Fibroblast of the aortic adventitia (primary cell): ENCODE measurements at places on chromosomes 7 and 10.

DNA sequence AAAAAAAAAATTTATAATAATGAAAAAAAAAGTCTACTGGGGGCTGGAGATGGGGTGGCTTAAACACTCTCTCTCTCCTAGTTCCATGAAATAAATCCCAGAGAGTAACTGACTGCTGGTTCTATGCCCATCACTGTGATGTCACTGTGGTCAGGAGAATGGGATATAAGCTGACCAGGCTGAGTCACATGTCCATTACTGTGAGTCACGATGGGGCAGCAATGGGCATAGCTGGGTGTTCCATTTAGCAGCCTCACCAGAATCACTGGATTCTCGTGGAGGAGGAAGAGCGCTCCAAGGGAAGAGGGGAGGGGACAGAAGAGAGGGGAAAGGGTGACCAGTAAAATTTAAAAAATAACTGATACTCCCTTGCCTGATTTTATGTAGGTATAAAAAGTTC lies 37.1 kb downstream of the MASTL start:
- peak; percentile 93 for DNase-seq

GRCh38 chr10:132133005-132133404 lies 53.7 kb upstream of the DPYSL4 start:
- DNase-seq, result no peak

DNA sequence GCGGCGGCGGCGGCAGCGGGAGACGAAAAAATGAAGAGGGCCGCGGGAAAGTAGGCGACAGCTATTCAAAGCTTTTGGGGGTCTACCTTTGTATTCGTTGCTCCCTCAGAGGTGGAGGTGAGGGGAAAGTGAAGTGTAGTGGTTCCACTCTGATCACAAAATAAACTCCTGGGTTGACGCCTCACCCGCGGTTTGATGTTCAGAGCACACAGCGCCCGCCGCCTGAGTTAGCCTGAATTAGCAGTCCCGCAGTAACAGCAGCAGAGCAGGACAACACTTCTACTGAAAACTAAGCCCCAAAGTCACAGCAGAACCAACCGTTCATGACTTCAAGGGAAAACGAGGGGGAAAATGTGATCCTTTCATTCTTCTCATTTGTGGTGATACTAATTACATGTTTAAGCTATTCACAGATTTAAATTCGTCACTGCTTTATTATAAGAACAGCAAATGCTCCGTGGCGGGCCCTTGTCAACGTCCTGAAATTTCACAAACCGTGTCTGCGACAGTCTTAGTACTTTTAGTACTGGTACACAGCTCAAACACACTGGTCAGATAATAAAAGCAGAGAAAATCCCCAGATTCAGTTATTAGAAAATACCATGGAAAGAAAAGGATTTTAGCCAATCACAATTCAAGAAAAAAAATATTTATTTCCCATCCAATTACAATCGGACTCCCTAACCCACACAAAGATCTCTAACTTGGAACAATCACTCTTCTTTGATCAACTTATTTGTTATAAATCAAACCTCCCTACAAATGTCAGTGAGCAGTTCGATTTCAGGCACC lies 563 bp upstream of the JMJD1C start:
- peak; percentile 65 for DNase-seq

DNA sequence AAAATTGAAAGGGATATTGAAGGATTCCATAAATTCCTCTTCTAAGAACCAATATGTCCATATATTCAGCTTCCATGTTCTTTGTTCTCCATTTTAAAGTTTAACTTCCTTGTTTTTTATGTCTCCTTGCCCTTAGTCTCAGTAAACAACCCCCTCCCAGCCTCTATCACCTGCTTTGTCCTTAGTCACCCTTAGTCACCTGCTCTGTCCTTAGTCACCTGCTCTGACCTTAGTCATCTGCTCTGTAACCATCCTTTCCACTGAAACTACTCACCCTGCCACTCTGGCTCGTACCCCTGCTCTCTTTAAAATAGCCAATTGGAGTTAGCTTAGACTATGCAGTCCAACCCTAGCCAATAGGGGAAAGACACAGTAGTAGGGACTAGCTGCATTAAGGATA lies 136.2 kb upstream of the TMEM106B start:
- no peak for DNase-seq

GRCh38 chr10:74164716-74165529 lies 13.9 kb downstream of the ADK start:
- DNase-seq, result no peak

DNA sequence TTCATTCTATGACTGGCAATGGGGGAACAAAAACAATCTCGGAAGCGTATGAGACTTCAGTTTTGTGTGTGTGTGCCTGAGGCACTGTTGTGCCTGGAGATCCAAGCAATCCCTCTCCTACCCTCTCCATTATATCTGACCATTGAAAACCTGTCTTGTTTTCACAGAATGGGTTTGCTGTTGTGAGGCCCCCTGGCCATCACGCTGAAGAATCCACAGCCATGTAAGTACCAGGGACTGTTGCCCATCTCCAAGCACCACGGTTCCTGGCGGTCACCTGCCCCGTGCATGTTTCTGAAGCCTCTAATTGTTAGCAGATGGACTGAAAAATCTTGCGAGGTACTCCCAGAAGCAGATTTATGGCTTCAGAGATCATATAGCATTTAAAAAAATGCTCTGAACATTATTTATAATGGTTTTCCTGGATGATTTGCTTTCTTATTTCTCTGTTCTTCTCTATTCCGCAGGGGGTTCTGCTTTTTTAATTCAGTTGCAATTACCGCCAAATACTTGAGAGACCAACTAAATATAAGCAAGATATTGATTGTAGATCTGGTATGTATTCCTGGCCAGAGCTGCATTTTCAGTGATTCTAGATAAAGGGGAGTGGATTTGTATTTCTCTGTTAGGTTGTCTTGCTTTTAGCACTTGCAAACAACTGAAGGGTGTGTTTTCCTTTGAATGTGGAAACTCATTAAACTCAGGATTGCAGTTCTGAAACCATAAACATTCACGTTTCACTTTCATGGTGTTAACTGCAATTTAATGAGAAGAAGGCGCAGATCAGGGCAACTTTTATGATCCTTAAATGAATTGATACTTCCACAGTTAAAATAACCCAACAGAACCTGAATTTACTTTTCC lies 288.2 kb downstream of the TWIST1 start:
- DNase-seq, result no peak

- no peak for DNase-seq
Measured at GRCh38 chr10:75244487-75245353, 9.0 kb upstream of the COMTD1 start.

GRCh38 chr7:34338961-34339526 lies 319.0 kb upstream of the NPSR1 start:
- DNase-seq, result no peak

- DNase-seq, result peak; percentile 99
Measured at GRCh38 chr10:4704034-4704545, 121.9 kb upstream of the AKR1E2 start.

GRCh38 chr10:74035303-74035702 lies 37.4 kb downstream of the VCL start:
- DNase-seq, result peak; percentile 63

DNA sequence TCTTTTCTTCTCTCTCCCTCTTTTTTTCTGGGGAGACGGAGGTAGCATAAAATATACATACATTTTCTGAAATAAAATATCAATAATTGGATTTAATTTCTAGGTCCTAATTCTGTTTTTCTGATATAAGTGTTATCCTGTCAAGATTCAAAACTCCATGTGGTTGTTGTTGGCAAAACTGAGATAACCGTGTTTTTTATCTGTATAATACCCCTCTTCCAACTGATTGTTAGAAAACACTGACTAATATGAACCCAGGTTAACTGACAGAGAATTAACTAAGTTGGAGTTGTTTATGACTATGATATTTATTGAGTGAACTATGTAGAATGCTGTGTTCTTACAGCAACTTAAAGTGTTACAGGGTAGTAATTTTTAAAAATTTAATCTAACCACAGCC lies 236.5 kb upstream of the KAT6B start:
- no peak for DNase-seq

GRCh38 chr7:24214670-24215069 lies 69.3 kb upstream of the NPY start:
- DNase-seq, result no peak

DNA sequence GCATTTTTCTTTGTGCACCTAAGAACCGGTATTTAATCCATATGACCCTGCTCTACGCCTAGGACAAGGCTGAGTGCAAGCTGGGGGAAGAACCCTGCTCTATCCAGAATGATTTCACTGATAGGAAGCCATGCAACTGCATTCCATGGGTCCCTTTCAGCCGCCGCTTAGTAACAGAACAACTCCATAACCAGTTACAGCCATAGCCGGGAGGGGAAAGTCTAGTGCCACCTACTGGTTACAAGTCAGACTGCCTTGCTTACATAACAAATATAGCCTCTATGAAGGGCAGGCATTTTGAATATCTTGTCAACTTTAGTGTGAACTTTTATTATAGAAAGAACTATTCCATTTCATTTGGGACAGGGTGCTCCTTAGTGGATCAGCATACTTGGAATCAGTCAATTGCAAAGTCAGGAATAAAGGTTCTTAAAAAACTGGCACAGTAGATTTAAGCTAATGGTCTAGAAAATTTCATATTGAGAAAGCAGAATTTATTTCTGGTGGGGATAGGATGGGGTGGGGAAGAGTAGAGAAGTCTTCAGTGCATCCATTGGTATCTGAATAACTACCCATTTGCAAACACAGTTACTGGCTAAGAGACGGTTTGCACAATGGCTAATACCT lies 521.7 kb downstream of the ADRA2A start:
- peak; percentile 71 for DNase-seq

DNA sequence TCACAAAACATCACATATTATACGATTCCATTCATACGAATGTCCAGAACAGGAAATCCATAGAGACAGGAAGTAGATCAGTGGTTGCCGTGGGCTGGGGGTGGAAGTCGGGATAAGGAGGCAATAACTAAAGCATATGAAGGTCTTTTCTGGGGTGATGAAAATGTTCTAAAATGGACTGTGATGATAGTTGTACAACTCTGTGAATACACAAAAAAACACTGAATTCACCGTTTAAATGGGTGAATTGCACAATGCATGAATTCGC lies 3.2 kb upstream of the INSIG1 start:
- DNase-seq, result no peak

DNA sequence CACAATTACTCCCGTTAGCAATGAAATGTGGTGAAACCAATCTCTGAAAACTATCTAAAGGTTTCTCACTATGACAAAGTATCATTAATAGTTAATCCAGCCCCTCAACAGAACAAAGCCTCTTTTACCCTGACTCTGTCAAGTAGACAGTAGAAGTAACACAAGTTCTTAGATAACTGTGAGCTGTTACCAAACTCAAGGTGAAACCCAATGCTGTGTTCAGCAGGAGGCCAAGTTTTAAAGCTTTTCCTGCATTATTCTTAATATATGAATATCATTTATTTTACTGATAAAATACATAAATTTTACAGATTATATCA lies 109.1 kb downstream of the SRPK2 start:
- no peak for DNase-seq

GRCh38 chr7:67663644-67664043 lies 667.0 kb downstream of the TYW1 start:
- DNase-seq, result no peak

DNA sequence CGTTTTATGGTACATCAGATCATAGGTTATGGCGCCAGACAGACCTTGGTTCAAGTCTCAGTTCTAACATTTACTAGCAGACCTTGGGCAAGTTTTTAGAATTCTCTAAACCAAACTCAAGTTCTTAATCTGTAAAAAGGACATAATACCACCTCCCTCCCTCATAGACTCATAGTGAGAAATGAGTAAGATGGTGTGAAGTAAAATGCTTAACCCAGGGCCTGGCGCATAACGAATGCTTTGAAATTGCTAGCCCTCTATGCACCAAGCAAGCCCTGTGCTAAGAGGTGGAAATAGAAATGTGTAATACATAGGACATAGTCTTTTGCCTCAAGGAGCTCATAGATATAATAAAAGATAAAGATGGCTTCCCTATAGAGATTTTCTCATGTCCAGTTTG lies 17.7 kb upstream of the SLC35B4 start:
- DNase-seq, result no peak

DNA sequence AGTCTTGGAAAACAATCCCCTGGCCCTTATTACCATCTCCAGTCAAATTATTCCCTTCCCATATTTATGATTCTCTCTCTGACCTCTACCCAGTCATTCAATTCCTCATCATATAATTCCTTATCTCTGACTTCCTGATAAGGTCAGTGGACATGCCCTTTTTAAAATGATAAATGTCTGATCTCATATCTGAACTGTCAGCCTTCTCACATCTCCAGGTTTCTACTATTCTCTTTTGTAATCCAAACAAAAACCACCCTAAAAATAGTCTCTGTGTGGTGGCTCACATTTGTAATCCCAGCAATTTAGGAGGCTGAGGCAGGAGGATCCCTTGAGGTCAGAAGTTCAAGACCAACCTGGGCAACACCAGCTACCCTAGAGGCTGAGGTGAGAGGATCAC lies 11.9 kb downstream of the GSDME start:
- no peak for DNase-seq

- no peak for DNase-seq
Measured at GRCh38 chr10:20355915-20356314, 539.7 kb downstream of the PLXDC2 start.

- DNase-seq, result peak; percentile 89
Measured at GRCh38 chr10:100267239-100268104, at the start of gene CWF19L1. TSS of gene CWF19L1 (minus strand) at chr10:100267638. CDS start at chr10:100267593, 45 bp downstream.

- peak; percentile 34 for DNase-seq
Measured at GRCh38 chr10:77390481-77390891, 247.1 kb downstream of the KCNMA1 start.

- no peak for DNase-seq
Measured at GRCh38 chr10:114920459-114920858, 17.5 kb upstream of the TRUB1 start.

- DNase-seq, result peak; percentile 97
Measured at GRCh38 chr10:62048919-62049623, 147.6 kb downstream of the ARID5B start.

DNA sequence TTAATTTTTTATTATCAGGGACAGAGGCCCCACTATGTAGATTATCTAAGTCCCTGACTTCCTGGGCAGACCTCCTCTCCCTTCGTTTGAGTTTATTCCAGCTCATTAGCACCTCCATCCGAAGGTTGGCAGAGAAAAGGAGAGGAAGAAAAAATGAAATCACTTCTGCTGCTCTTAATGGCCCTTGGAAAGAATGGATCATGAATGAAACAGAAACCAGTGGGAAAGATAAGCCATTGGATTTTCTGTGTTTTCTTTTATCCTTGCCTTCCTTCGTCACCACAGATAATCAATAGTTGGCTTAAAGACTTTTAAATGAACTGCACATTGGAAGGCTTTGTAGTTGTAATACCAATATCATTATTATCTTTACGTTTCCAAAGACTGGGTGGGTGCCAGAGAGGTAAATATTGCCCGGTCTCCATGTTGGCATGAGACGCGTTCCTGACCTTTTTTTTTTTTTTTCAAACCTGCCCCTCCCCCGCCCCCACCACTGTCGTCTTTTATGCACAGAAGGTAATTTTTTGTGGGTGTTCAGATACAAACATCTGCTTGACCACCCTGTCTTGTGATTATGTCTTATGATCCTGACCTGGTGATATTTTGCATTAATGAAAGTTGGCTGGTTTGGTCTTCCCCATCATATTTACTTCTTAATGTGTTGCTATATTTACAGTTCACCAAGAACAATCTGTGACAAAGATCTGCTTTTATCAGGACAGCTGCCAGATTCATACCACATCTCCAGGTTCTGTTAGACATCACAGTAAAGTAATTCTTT lies 116.8 kb downstream of the ARID5B start:
- no peak for DNase-seq

- DNase-seq, result no peak
Measured at GRCh38 chr7:99601656-99602310, 3.7 kb downstream of the TMEM225B start.
